Activated T-helper 2 cell treated with anti-CD3 and anti-CD28 coated beads, Interferon-gamma antibody, Interleukin-2, Interleukin-4, amounts not matched to agents 10 μg/mL and 5 μg/mL and 100 μg/mL, durations not matched to agents 14 hours and 24 hours and 36 hours (primary cell): ENCODE measurements at places on chromosomes 5 and 9. TPM values are rescaled to one million over a fixed set of nuclear protein-coding genes. Genes with fewer than 3 reads are reported as not detected.

GABRA1 gene
- total RNA-seq: not detected in 2 replicates

PTGR1 gene
- 1.4 and 1.8 TPM in 2 replicates for total RNA-seq

PTGS1 gene
- 0.55 and 0.71 TPM in 2 replicates for total RNA-seq

GABRA6 gene
- total RNA-seq: not detected in 2 replicates

LAMC3 gene
- not detected in 2 replicates for total RNA-seq

SLC45A2 gene
- not detected in 2 replicates for total RNA-seq

DRD1 gene
- total RNA-seq: not detected in 2 replicates

TGFBR1 gene
- 30.6 and 30.8 TPM in 2 replicates for total RNA-seq

GRCh38 chr5:128681096-128681495, 143.1 kb upstream of the FBN2 start:
- H3K36me3 ChIP-seq: no peaks in the 10 kb centered on the region
- no peak overlapping the region for H3K4me3 ChIP-seq

- no peaks in the 10 kb centered on the region for H3K27me3 ChIP-seq
- H3K36me3 ChIP-seq: peaks cover 75% of the 10 kb centered on the region
- H3K27ac ChIP-seq: no peak overlapping the region
- peaks cover 37% of the 10 kb centered on the region for H3K4me1 ChIP-seq
Observed at GRCh38 chr9:124411514-124412227, 3.6 kb downstream of the PSMB7 start.

DNA sequence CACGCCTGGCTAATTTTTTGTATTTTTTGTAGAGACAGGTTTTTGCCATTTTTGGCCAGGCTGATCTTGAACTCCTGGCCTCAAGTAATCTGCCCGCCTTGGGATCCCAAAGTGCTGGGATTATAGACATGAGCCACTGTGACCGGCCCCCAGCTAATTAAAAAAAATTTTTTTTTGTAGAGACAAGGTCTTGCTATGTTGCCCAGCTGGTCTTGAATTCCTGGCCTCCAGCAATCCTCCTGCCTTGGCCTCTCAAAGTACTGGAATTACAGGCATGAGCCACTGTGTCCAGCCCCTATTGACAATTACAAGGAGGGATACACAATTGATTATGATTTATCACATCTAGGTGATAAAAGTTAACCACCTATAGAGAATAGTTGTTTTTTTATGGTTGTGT, 59.5 kb downstream of the NR2F1 start:
- no peak overlapping the region for H3K27ac ChIP-seq
- no peaks in the 10 kb centered on the region for H3K27me3 ChIP-seq
- DNase-seq: no peak
- H3K4me3 ChIP-seq: no peak overlapping the region
- no peaks in the 10 kb centered on the region for H3K4me1 ChIP-seq
- H3K36me3 ChIP-seq: no peaks in the 10 kb centered on the region

GRCh38 chr9:80968611-80969010, 720.7 kb downstream of the TLE1 start:
- DNase-seq: no peak
- H3K4me3 ChIP-seq: no peak overlapping the region
- H3K27me3 ChIP-seq: no peaks in the 10 kb centered on the region
- no peaks in the 10 kb centered on the region for H3K4me1 ChIP-seq

- H3K4me3 ChIP-seq: no peak overlapping the region
- no peaks in the 10 kb centered on the region for H3K36me3 ChIP-seq
- no peaks in the 10 kb centered on the region for H3K27me3 ChIP-seq
- DNase-seq: no peak
Observed at GRCh38 chr9:28056006-28056405, 482.7 kb upstream of the C9orf72 start.

DNA sequence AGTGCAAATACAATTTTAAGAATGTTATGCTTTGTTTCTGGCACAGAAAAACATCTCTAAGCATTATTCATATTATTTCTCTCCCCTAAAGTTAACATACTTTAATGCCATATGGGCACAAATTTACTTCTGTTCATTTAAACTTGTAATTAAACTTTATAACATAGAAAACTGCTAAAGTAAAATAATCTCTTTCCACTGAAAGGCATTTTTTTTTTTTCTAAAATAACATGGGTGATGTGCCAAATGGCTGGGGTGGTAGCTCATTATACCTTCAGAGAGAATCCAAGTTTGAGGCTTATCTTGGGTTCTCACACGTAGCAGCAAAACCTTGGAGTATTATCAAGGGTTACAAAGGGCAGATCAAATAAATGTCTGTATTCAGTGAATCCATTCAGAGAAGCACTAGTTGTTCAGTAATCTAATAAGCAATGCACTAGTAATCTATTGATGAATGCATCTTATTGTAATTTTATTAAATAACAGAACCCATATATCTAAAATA, 257.6 kb upstream of the POU5F2 start:
- DNase-seq: no peak
- no peak overlapping the region for H3K27ac ChIP-seq
- H3K27me3 ChIP-seq: no peaks in the 10 kb centered on the region
- H3K4me1 ChIP-seq: peaks cover 3% of the 10 kb centered on the region
- peaks cover 10% of the 10 kb centered on the region for H3K36me3 ChIP-seq

- peaks cover 7% of the 10 kb centered on the region for H3K27me3 ChIP-seq
- no peaks in the 10 kb centered on the region for H3K36me3 ChIP-seq
- no peak for DNase-seq
- no peak overlapping the region for H3K4me3 ChIP-seq
- H3K4me1 ChIP-seq: no peaks in the 10 kb centered on the region
Observed at GRCh38 chr5:139689631-139690063, 41.5 kb downstream of the CXXC5 start.

DNA sequence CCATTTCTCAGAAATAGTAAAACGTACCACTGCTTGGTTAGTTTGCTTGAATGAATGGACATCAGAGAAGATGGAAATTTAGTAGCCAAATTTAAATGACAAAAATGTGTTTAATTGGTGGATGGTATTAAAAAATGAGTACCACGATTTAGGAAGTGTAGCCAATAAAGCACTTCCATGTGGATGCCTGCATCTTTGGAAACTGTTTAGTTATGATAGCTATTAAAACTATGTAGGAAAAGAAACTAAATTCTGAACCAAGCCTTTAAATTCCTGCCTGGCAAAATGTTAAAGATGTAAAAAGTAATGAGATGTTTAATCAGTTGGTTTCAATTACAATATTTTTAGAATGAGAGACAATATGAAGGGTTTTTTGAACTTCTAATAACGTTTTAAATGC, 94.8 kb downstream of the NUDT12 start:
- no peaks in the 10 kb centered on the region for H3K36me3 ChIP-seq
- no peak overlapping the region for H3K4me3 ChIP-seq

DNA sequence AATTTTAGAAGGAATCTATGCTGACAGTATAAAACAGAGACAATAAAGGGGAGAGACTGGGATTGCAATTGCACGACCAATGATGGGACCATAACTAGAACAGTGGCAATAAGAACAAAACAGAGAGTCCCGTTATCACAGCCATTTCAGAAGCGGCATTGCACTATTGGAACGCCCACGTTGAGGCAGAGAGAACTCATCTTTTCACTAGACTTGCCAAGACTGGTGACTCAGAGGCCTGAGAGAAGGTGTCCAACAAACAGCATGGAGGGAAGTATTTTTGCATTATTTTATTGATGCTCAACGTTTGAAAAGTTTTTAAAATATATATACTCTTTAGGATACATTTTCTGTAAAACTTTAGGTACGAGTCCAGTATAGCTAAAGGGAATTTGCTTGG, 737.7 kb downstream of the TLE1 start:
- no peaks in the 10 kb centered on the region for H3K4me1 ChIP-seq
- no peaks in the 10 kb centered on the region for H3K36me3 ChIP-seq
- no peak for DNase-seq
- H3K27me3 ChIP-seq: no peaks in the 10 kb centered on the region
- no peak overlapping the region for H3K27ac ChIP-seq

GRCh38 chr9:135617538-135617900, 21.8 kb downstream of the GLT6D1 start:
- no peak for DNase-seq
- H3K4me3 ChIP-seq: no peak overlapping the region
- H3K36me3 ChIP-seq: no peaks in the 10 kb centered on the region
- H3K4me1 ChIP-seq: no peaks in the 10 kb centered on the region
- no peak overlapping the region for H3K27ac ChIP-seq
- no peaks in the 10 kb centered on the region for H3K27me3 ChIP-seq

GRCh38 chr5:126395605-126396004, 27.6 kb upstream of the GRAMD2B start:
- H3K4me1 ChIP-seq: peaks cover 2% of the 10 kb centered on the region
- no peaks in the 10 kb centered on the region for H3K36me3 ChIP-seq
- no peak overlapping the region for H3K27ac ChIP-seq

DNA sequence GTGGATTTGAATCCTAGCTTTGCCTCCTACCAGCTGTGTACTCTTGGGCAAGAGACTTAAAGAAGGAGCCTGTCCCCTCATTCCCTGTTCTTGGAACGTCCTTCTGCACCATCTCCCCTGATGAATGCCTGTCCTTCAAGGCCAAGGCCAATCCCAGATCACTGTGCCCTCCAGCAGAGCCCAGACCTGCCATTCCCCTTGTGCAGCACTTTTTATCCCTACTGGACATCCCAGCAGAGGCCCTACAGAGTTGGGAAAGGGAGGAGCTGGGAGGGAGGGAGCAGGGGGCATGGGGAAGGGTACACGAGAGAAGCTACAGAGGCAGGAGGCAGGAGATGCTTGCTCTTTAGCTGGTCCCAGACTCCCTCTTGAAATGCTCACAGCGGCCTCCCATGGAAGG, 223.9 kb downstream of the PBX3 start:
- peaks cover 6% of the 10 kb centered on the region for H3K36me3 ChIP-seq
- no peak overlapping the region for H3K4me3 ChIP-seq
- H3K4me1 ChIP-seq: no peaks in the 10 kb centered on the region
- H3K27me3 ChIP-seq: no peaks in the 10 kb centered on the region

- peaks cover 43% of the 10 kb centered on the region for H3K4me1 ChIP-seq
- H3K36me3 ChIP-seq: peaks cover 12% of the 10 kb centered on the region
- peak overlapping the region; percentile 96 for H3K27ac ChIP-seq
- DNase-seq: peak; percentile 30
- no peaks in the 10 kb centered on the region for H3K27me3 ChIP-seq
Observed at GRCh38 chr5:10607023-10607665, 43.3 kb downstream of the ANKRD33B start.

DNA sequence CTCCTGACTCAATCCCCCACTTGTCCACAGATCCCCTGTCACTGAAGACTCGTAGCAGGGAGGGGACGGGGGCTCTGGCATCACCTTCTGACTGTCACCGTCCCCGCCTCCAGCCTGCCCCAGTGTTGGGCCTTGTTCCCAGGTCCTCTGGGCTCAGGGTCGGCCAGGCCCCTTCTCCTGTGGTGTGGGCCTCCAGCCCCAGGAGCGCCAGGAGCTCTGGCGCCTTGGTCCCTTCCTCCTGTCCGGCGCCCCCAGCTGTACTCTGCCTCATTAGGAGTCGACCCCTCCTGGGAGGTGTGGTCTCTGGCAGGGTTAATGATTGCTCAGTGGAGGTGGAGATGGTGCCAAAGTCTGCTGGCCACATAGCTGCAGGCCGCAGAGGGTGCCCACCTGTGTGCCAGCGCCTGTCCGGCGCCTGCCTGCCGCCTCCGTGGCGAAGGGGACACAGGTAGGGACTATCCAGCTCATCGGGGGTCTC, at the start of gene CDHR2:
TSS of gene CDHR2 (plus strand) at position 376 of the 478 bp plus-strand sequence. CDS start 16,011 bp downstream, outside the sequence.
- DNase-seq: no peak
- H3K27me3 ChIP-seq: no peaks in the 10 kb centered on the region
- no peak within 1 kb of the TSS for H3K4me3 ChIP-seq
- no peak within 1 kb of the TSS for H3K27ac ChIP-seq
- peaks cover 9% of the 10 kb centered on the region for H3K4me1 ChIP-seq

DNA sequence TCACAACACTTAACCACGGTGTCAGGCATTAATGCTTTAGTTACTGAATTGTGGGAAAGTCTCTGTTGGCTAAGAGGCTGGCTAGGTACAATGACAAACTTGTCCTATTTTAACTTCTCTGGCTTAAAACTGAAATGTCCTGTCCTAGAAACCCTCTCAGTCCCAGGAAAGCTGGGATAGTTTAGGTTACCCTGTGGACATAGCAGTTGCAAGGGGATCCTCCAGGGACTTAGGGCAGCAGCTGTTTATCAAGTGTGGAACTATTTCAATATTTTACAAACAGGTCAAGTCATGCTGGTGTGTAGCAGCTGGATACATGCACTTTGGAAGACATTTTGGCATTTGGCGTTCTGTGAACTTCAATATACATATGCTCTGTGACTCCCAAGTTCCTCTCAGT, 95.0 kb upstream of the ARRDC3 start:
- no peaks in the 10 kb centered on the region for H3K36me3 ChIP-seq
- no peak for DNase-seq
- H3K4me1 ChIP-seq: peaks cover 1% of the 10 kb centered on the region
- no peak overlapping the region for H3K4me3 ChIP-seq

- DNase-seq: no peak
- peaks cover 5% of the 10 kb centered on the region for H3K27me3 ChIP-seq
- no peak overlapping the region for H3K27ac ChIP-seq
Observed at GRCh38 chr9:99169982-99170761, 51.6 kb downstream of the ALG2 start.

DNA sequence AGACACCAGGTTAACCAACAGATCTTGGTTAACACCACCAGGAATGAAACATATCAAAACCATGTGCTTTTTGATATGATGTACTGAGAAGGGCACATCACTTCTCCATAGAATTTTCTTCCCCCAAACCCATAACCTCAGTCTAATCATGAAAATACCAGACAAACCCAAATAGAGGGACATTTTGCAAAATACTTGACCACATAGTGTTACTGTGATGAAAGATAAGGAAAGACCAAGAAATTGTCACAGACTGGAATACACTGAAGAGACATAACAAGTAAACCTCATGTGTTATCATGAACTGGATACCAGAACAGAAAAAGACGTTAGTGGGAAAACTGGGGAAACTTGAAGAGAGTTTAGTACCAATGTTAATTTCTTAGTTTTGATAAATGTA, 74.9 kb upstream of the VCAN start:
- H3K4me3 ChIP-seq: no peak overlapping the region
- H3K4me1 ChIP-seq: no peaks in the 10 kb centered on the region

DNA sequence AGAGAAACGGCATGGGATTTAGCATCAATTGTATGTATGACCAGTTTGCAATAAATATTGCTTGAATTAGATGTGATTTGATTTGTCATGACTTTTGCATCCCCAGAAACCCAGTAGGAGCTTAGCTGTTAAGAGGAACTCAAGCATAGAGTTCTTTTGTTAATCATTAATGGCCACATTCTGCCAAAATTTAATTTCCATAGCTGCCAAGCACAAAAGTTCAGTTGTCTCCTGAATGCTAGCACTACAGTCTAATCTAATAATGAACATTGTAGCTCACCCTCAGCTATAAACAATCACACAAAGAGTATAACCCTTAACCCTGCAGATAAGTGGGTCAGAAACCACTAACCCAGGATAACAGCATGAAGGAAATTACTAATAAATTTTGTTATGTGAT, 169.8 kb upstream of the GRAMD2B start:
- no peak for DNase-seq
- H3K4me3 ChIP-seq: no peak overlapping the region
- H3K36me3 ChIP-seq: no peaks in the 10 kb centered on the region
- H3K4me1 ChIP-seq: no peaks in the 10 kb centered on the region

DNA sequence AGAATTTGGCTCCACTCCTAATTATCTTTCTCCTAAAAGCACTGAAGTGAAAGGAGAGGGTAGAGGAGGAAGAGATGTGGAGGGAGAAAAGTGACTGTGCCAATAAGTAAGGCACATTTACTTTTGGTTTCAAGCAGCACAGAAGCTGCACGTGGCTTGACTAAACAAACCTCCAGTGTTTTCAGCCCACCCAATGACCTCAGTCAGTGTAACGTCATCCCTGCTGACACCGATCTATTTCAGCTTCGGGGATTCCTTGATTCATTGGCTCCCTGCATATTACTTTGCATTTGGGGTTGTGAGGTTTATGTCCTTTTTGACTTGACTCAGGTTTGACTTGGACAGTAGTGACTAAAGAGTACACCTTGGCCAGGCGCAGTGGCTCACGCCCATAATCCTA, 35.6 kb upstream of the NIM1K start:
- H3K27me3 ChIP-seq: no peaks in the 10 kb centered on the region
- H3K27ac ChIP-seq: no peak overlapping the region
- peaks cover 23% of the 10 kb centered on the region for H3K4me1 ChIP-seq
- H3K36me3 ChIP-seq: peaks cover 64% of the 10 kb centered on the region
- H3K4me3 ChIP-seq: no peak overlapping the region
- DNase-seq: no peak
